ENCODE measurements at places on chromosomes 4 and X.

DNA sequence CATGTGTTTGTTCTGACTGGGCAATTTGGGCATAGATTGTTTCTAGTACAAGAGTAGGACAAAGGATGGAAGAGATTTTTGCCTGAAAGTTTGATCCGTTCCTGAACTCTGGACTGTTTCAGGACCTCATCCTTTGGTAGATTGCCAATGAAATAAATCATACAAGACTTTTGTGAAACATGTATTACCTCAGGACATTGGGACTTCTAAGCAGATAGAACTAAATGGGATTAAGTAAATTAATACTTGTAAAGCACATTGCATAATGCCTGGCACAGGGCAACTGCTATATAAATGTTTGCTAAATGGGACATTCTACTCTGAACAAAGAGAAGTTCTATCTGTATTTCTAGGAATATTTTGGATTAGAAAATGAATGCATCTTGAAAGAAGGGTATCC, 164.8 kb upstream of the RPS6KA3 start:
- no peak for DNase-seq

DNA sequence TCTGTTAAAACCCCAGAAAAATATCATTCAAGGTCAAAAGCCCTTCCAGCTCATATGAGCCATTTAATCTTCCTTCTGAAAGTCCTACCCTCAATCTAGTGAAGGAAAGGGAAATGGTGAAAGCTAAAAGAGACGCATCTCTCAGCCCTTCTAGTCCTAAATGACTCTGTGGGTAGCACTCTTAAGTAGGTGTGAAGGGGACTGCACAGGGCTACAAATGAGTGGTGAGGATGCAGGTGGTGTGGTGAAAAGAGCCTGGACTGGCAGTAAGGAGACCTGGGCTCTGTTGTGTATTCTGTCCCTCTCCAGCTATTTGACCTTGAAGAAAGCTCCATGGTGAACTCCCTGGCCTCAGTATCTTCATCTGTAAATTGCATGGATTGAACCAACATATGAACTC, 671.8 kb upstream of the DIPK2B start:
- DNase-seq: no peak

- no peak for DNase-seq
Observed at GRCh38 chr4:16505267-16505666, 279.0 kb upstream of the TAPT1 start.

GRCh38 chrX:47059142-47059874, 18.9 kb upstream of the RGN start:
- DNase-seq: no peak

DNA sequence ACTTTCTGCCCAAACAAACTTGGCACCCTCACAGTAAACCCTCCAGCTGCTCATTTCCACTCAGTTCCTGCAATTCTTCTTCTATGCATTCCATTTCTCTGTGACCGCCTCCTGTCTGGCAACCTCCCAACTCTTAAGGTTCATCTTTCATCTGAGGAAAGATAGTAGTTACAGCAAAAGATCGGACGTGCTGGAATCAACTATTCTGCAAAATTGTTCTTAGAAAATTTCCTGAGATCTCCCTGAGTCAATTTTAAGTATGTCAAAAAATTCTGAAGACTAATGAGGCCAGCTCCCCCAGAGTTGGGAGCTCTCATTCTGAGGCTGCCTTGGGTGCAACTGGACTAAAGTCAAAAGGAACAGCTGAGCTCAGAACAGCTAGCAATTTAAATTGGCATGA, 1026.0 kb downstream of the ADGRL3 start:
- no peak for DNase-seq

GRCh38 chr4:139887376-139887802, 221.8 kb downstream of the MGST2 start:
- no peak for DNase-seq

DNA sequence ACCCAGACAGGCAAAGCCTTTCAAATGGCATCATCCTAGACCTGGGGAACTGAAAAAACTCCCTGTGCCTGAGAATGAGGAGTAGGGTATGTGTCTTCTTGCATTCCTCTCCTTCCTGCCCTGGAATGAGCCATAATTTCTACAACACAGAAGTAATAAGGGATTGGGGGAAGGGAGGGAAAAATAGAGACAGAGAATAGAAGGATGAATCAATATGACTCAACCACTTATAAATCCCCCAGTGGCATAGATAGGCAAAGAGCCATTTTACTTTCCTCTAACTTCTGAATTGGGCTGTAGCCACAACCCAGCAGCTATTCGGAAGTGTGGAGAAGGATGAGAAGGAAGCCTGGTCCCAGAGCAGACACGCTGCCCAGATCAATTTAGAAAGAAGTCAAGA, 99.9 kb downstream of the NHS start:
- no peak for DNase-seq

GRCh38 chr4:55030589-55030988, 94.8 kb downstream of the KDR start:
- DNase-seq: no peak

Measured in activated CD4-positive, alpha-beta T cell treated with anti-CD3 and anti-CD28 coated beads, Interleukin-2, amount 50 U/mL, for 48 hours (primary cell).